ENCODE measurements at places on chromosomes 12 and 14.

DNA sequence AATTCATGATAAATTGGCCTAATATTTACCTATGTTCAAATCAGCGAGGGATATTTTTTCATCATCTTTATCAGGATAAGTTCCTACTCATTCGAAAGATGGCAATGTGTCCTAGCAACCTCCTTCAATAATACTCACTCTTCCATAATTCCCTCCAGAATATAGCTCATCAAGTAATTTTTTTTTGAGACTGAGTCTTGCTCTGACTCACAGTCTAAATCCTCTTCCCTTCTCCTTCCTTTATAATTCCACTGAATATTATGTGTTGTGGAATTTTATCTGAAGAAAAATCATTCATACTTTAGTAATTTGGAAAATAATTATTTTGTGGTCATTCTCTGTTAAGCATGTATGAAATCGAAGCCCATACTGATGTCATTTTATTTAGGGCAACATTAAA, 663.8 kb downstream of the FLRT2 start:
- DNase-seq: no peak

DNA sequence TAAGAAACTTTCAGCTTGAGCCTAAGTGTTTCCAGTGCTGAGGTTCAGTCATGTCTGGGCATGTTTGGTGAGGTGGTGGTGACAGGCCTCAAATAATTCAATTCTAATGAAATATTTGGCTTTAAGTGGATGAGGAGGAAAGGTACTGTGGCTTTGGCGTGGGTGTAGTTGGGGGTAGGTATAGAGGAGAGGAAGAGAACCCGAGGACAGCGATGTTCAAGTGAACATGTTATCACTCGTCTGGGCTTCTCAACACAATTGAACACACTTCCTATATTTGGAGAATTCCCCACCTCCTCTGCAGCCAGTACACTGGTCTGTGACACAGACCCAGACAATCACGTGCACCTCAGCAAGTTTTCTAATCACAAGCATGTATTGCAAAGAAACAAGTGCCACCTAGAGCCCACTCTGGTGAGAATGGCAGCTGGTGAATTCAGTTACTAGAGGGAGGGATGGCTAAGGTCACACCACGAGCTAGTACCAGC, 53.0 kb downstream of the IFNG-AS1 start:
- no peak for DNase-seq

DNA sequence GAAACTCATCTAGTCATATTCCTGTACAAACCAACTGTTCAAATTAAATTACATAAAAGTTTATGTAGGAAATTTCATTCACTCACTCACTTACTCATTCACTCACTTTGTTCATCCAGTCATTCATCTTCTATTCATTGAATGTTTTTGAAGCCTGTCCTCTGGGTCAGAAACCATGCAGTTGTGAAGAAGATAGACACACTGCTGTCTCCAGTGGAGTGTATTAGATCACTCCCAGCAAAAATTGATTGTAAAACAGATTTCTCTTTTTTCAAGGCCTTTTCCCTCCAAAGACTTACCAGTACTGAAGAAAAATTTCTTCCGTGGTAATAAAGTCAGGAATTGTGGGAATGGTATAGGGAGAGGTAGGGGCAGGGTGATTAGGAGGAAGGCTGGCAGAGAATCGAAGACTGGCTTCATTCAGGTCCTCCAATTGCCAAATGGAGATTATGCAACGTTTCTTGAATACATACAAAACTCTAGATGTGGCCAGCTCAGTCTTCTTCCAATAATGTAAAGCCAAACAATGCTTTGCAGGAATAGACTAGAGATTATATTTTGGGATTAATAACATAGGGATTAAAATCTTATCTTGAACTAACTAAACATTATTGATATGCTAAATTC, 9.1 kb downstream of the LRRK2 start:
- DNase-seq: no peak

DNA sequence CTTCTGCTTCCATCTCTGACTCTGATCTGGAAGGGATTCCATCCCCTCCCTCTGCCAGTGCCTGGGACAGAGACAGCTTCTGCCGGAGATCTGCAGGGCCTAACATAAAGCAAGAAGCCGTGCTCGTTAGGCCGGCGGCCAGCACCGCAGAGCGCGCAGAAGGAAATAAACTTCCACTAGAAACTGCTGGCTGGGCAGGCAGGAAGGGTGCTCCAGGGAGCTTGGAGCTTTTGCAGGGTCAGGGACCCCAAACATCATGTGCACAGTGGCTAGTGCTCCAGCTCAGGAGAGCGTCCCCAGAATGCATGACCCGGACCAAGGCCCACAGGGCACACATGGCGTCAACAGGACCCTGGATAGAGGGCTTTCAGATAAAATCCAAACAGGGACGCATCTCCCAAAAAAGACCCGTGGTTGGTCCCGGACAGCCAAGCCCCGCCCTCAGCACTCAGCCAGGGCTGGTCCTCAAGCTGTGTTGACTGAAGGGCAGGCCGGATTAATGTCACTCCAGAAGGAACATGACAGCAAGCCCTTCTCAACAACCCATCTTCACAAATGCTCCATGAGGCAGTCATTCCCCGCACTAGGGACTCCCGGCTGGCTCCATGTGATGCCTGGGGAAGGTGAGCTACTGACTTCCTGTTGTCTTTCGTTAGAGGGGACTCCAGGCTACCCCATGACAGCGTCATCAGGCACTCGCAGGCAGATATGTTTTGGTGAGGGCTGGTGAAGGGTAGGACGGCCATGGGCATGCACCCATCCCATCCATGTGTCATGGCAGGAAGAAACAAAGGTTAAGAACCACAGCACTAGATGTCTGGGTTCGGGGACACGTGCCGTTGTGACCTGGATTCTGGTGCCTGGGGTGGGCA, 121.5 kb downstream of the CALM1 start:
- no peak for DNase-seq

DNA sequence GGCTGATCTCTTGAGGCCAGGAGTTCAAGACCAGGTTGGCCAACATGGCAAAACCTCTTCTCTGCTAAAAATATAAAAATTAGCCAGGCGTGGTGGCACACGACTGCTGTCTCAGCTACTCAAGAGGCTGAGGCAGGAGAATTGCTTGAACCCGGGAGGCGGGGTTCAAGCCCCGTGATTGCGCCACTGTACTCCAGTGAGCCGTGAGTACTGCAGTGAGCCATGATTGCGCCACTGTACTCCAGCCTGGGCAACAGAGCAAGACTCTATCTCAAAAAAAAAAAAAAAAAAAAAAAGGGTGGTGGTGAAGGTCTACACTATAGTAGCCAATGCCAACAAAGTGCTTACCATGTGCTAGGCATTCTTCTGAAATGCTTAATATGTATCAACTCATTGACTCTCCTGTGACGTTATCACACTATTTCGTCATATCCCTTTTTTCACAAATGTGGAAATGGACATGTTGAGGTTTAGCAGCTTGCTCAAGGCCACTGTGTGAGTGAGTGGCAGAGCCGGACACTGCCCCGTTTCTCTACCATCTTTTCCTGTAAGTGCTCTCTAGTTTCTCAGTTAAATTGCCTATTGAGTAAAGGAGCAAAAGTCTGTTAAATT, 59.6 kb downstream of the GNS start:
- DNase-seq: no peak

DNA sequence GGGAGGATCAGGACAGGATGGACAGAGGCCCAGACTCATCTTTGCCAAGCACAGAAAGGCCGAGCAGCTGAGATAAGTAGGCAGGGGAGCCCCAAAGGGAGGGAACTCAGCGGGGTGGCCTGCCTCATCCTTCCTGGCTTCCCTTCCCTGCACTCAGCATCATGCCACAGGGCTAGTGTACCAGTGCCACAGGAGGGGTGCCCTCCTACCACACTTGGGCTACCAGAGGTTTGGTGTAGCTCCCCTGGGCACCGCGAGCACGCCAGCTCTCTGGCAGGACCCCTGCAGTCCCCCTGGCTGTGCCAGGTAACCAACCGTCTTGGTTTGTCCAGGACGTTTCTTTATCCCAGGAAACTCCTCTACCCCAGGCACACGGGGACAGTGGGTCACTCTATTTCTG, 123.5 kb downstream of the ESRRB start:
- no peak for DNase-seq

- no peak for DNase-seq
Observed at GRCh38 chr14:100674897-100675619, 51.6 kb upstream of the DLK1 start.

DNA sequence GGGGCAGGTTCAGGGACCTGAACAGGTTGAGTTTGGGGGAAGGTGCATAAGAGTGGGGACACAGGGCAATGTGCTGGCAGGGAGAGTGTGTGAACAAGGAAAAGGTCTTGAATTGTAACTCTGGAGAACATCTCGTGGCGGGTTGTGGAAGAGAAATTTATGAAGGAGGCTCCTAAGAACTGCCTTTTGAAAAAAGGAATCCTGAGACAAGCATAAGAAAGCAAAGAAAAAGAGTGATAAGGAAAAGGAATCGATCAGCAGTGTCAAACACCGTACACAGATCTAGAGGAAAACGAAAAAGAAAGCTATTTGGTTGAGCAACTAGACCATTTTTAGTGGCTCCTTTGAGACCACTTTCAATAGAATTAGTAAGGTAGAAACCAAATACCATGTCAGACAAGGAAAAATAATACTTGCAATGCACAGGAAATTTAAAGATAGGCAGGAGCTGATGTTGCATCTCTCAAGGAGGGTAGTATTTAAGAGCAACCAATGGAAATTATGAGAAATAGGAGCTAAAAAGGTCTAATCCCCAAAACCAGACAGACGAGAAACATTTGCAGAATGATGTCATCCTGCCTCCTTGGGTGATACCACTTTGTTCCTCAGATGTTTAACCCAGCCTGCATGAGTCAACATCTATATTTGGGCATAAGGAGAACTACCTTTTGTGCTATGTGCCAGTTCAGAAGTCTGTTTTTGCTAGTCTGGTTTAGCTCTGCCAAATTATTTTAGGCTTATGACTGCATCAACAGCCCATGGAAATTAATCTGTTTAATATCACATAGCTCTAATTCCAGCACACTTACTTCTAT, 64.5 kb upstream of the STK38L start:
- DNase-seq: no peak

DNA sequence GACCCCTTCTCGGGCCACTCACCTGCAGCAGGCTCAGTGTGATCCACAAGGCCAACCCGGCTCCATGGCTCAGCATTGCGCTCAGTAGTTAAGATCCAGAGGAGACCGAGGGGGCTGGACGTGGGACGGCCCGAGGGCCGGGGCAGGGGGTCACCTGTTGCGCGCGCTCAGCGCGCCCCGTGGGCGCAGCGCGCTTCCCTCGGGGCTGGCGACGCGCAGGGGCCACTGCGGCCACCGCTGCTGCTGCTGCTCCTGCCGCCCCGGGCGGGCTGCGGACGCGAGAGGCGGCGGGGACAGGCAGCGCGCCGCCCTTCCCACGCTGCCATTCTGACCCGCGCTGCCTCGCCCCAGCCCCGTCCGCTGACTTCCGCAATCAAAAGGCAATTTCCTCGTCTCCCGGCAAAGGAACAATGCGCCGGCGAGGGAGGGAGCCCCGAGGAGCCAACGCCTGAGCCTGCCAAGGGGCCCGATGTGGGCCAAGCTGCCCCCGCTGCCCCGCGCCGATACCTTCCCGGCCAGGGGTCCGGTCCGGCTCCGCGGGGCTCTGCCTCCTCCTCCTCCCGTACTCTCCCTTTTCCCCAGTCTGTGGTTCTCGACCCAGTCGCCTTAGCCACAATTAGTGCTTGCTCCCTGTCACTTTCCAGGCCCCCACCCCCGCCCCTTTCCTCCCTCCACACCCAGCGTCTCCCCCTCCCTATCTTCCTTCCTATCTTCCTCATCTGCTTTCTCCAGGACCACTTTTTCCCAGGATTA, 27.3 kb downstream of the PTPRB start:
- DNase-seq: peak; percentile 34

- no peak for DNase-seq
Observed at GRCh38 chr12:66044731-66045130, 85.8 kb downstream of the LLPH start.

- DNase-seq: no peak
Observed at GRCh38 chr12:94082690-94083089, 65.7 kb upstream of the PLXNC1 start.

DNA sequence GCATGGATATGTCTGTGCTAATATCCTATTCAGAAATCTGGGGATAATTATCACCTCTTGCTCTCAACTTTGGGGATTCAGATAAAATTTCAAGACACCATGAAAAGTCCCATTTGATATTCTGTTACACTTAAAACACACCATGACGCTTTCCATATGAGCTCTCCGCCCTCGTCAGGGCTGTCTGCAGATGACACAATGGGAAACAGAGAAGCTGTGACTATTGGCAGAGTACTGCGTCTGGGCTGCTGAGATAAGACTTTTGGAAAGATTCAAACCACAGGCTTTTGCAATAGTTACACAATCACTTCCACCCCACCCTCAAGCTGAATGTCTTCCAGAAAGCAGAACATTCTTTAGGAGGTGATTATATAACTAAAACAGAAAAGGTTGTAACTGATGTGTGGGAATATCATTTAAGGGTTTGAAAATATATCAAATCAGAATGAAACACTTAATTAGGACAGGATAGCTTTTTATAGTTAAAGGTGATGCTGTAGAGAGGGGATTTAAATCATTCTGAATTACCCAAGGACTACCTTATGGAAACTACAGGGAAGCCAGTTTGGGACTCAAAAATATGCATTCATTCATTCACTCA, 75.3 kb upstream of the TMPO start:
- no peak for DNase-seq

DNA sequence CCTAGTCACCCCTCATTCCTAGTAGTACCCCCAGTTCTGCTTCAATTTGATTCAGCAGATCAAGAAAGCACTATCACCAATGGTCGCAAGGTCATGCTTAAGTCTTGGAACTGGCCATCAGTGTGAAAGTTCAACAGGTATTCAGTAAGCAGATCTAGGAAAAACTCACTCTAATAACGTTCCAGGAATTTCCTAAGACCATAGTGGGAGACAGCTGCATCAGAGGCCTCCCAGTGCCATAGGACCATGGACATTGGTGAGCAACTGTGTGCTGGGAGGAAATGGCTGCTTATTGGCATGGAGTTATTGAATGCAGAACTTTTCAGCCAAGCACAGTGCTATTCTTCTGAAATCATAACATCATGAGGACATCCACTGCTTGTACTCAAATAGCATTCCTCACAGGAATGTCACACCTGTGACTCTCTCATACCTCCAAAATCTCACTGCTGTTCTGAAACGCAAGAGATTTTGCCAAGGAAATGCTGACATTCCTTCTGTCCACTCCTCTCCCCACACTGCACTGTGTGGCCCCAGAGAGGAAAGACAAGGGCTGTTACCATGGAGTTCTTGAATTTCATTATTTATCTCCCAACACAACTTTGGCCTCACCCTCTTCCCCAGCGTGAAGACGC, 30.9 kb upstream of the MDM2 start:
- no peak for DNase-seq

GRCh38 chr14:54040846-54041245, 84.2 kb upstream of the BMP4 start:
- no peak for DNase-seq

DNA sequence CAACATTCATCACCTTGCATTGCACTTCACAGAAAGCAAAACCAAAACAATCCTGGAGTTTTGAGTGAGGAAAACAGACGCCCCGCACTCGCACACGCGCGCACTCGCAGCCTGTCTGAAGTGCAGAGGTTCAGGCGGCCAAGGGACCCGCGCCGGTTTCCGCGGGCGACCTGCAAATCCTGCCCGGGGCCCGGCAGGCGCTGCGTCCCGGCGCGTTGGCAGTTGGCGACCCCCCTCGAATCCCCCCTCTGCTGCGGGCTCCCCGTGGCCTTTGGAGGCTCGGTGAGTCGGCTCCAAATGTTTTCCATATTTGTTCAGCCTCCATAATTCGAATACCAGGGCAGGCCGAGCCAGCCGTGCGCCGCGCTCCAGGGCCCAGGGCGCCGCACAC, at the start of gene SSPN:
Gene SSPN (plus strand): TSS at position 324 of the 391 bp plus-strand sequence. CDS start 100 bp downstream, outside the sequence.
- DNase-seq: peak; percentile 73

- DNase-seq: no peak
Observed at GRCh38 chr12:71610031-71610795, 53.4 kb downstream of the ZFC3H1 start.

- no peak for DNase-seq
Observed at GRCh38 chr12:102009796-102010195, 52.0 kb downstream of the WASHC3 start.

Data from progenitor cell of endocrine pancreas (in vitro differentiated cells).